MV-4-11 (cell line): ENCODE measurements at places on chromosomes 11 and 22.
A peak's percentile ranks its signal among the peaks of the same experiment; 100 is the strongest.

DNA sequence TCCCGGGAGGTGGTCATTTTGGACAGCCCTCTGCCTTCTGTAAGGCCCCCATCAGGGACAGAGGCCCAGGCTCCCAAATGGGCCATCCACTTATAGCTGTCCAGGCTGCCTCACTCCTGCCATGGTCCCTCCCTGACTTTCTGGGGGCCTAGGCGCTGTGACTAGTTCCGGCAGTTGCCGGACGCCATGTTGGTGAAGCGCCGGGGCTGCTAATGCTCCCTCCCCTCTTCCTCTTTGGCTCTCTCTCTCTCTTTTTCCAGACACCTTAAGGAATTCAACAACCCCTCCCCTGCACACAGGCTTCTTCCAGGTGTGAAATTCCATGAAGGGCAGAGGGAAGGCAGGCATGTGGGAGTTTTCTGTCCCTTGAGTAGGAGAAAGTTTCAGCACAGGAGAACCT lies 445.6 kb downstream of the SOX6 start:
- no peak for DNase-seq

- no peak for DNase-seq
Observed at GRCh38 chr11:12494699-12495098, 117.3 kb downstream of the PARVA start.

DNA sequence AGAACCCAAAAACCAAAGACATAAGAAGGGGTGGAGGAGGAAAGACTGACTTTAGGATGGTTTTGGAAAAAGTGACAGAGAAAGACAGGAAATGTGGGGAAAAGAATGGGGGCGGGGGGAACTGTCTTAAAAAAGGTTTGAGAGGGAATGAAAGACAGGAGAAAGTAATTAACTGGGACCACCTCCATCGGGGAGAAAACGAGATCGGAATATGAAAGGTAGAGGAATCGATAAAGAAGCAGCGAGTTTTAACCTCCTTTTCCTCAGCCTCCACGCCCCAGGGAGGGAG lies 524 bp downstream of the MTMR2 start:
- DNase-seq = no peak

- DNase-seq = peak; percentile 45
Observed at GRCh38 chr11:6736495-6737121, 35.2 kb downstream of the OR2AG2 start.

GRCh38 chr11:18749681-18750319 lies 23.8 kb upstream of the IGSF22 start:
- DNase-seq = peak; percentile 68
